Hindlimb muscle (tissue), 1 donor: ENCODE measurements at places on chromosomes 7 and 10.

DNA sequence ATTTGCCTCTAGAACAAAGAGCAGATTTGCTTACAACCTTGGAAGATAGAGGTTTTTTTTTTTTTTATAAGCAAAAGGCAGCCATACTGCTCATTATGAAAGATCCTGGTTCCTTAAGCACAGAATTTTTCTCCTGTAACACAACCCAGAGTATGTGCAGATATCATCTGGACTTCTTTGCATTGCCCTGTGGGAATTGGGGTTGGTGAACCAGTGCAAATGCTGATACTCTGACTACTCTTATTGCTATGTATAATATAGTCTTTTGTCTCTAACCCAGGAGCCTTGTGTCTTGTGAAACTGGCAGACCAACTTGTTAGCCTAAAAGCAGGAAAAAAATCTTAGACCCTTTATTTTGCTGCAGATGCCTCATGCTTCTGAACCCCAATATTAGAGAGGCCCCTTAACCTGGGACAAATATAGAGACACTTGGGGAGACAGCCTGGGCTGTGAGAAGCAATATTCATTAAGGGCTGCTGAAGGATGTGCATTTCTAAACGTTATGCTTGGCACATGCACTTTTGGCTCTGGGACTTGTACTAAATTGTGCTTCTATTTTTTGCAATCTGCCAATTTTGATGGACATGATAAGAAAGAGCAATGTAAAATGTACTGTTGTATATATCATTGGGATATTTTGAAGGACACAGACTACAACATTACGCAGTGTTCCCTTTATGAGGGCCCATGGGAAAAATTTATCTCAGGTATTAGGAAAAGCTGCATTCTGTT, 78.9 kb downstream of the ANLN start:
- DNase-seq = no peak

- no peak for DNase-seq
Measured at GRCh38 chr7:69208276-69208675, 390.0 kb upstream of the AUTS2 start.

GRCh38 chr10:133445268-133445732, 8.4 kb upstream of the SCART1 start:
- DNase-seq = no peak

DNA sequence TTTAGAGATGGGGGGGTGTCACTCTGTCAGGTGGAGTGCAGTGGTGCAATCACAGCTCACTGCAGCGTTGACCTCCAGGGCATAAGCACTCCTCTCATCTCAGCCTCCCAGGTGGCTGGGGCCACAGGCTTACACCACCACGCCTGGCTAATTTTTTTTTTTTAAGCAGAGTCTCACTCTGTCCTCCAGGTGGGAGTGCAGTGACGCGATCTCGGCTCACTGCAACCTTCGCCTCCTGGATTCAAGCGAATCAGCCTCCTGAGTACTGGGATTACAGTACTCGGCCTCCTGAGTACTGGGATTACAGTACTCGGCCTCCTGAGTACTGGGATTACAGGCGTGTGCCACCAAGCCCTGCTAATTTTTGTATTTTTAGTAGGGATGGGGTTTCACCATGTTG, 23.6 kb upstream of the PPIA start:
- DNase-seq = no peak

DNA sequence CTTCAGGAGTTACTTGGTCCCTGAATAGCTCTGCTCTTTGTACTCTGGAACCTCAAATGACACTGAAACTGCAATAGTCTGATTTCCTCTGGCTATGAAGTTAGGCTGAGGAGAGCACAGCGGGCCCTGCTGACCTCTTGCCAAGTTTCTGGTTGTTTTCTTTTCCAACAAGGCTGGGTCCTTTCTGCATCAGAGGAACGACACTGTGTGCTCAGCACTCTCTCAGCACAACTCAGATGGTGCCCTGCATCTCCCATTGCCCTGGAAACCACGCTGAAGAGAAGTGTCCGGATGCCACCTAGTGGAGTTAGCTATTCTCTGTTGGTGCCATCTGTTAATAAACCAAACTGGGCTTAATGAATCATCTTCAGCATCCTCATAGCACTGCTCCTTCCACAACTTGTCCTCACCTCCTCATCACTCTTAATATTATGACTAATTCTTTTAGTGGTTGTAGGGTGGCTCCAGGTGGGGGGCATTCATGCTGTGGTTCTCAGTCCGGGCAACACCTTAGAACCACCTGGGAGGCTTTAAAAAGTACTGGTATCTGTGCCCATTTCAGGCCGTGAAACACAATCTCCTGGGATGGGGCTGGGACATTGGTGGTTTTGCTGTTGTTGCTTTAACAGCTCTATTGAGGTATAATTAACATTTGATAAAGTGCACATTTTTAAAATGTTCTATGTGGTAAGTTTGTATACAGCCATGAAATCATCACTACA, 8.2 kb upstream of the EFCAB10 start:
- peak; percentile 20 for DNase-seq

- DNase-seq = no peak
Measured at GRCh38 chr7:105760551-105761447, 115.6 kb downstream of the ATXN7L1 start.

- peak; percentile 47 for DNase-seq
Measured at GRCh38 chr7:92246360-92247101, 757 bp downstream of the ANKIB1 start.

GRCh38 chr7:148624735-148625134, 34.2 kb downstream of the C7orf33 start:
- DNase-seq = no peak

- DNase-seq = no peak
Measured at GRCh38 chr10:119211176-119211575, 3.8 kb downstream of the GRK5 start.

DNA sequence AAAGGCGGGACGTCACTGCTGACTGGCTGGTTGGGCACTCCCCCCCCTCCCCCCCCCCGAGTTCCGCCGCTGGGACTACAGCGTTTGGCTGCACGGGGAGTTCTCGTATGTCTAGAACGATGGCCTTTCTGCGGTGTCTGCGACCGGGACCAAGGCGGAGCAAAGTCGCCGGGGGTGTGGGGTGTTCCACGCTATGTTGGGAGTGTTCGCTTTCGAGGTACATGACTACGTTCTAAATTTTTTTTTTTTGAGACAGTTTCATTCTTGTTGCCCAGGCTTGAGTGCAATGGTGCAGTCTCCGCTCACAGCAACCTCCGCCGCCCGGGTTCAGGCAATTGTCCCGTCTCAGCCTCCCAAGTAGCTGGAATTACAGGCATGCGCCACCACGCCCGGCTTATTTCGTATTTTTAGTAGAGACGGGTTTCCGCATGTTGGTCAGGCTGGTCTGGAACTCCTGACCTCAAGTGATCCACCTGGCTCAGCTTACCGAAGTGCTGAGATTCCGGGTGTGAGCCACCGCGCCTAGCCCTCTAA, 573 bp upstream of the IDI1 start:
- DNase-seq = no peak

DNA sequence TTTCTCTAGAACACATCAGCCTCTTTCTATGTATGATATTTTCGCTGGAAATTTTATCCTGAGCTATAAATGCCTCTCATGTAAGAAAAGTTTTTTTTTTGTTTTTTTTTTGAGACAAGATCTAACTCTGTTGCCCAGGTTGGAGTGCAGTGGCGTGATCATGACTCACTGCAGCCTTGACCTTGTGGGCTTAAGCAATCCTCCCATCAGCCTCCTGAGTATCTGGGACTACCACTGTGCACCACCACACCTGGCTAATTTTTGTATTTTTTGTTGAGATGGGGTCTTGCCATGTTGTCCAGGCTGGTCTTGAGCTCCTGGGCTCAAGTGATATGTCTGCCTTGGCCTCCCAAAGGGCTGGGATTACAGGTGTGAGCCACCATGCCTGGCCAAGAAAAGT, 80.4 kb downstream of the ADK start:
- no peak for DNase-seq

DNA sequence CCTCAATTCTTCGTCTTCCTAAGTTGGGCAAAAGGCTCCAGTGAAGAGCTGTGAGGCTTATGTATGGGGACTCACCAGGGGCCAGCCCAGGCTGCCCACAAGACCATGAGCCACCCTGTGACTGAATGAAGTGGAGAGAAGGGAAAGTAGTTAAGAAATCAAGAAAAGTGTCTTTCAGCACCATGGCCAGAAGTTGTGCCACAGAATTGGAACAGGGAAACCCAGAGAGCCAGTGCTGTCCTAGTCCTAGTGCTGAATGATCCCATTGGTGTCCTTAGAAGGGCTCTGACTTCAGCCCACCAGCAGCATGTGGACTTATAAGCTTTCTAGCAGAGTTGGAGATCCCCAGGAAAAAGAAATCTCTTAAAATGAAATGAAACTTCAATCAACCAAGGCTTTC, 37.0 kb upstream of the CCSER2 start:
- no peak for DNase-seq

- DNase-seq = peak; percentile 5
Measured at GRCh38 chr10:96044736-96045135, 1.4 kb downstream of the CCNJ start.

- DNase-seq = peak; percentile 75
Measured at GRCh38 chr7:143263266-143264195, at the start of gene GSTK1. TSS of gene GSTK1 (plus strand) at chr7:143263441. CDS start at chr7:143263514, 73 bp downstream.

DNA sequence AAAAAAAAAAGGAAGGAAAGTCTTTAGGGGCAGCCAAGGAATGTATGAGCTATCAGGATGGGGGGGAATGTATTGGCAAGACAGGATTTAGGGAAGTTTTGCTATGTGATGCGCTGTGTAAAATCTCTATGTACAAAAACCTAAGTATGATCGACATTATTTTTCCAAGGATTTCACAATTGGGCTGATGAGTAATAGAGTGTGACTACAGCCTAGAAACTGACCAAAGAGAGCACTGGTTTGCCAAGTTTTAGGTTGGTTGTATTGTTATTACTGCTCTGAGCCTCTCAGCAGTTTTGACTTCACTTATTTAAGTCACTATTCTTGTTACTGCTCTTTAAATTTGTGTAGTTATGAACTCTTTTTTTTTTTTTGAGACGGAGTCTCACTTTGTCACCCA, 107.3 kb downstream of the NRCAM start:
- DNase-seq = no peak

- DNase-seq = peak; percentile 64
Measured at GRCh38 chr7:113087071-113087998, 708 bp upstream of the GPR85 start.

GRCh38 chr7:54955696-54956420, 63.0 kb upstream of the EGFR start:
- DNase-seq = no peak

- DNase-seq = no peak
Measured at GRCh38 chr10:1228467-1228975, 172.3 kb downstream of the WDR37 start.

- no peak for DNase-seq
Measured at GRCh38 chr7:155685791-155686160, 41.3 kb downstream of the RBM33 start.

DNA sequence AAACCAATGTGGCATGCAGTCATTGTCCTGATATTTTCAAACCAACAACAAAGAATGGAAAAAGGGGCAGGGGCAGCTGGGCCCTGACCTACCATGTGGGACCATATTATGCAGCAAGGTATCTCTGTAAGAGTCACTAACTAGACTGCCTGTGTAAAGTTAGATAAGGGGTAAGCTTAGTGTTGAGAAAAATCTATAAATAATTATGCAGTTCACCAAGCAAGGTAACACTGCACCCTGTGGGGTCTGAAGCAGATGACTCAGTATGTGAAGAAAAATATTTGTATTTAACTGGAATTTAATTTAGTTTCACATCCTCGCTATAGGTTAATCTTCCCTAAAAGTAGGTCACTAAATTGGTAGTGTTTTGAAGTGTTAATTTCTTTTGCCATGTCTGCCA, 99.3 kb downstream of the PPP1R3A start:
- DNase-seq = no peak

GRCh38 chr7:106190589-106191330, 78.6 kb upstream of the SYPL1 start:
- DNase-seq = no peak

- DNase-seq = no peak
Measured at GRCh38 chr7:1704811-1705738, 35.0 kb downstream of the ELFN1 start.

- DNase-seq = no peak
Measured at GRCh38 chr10:125081931-125082330, 78.4 kb downstream of the CTBP2 start.

DNA sequence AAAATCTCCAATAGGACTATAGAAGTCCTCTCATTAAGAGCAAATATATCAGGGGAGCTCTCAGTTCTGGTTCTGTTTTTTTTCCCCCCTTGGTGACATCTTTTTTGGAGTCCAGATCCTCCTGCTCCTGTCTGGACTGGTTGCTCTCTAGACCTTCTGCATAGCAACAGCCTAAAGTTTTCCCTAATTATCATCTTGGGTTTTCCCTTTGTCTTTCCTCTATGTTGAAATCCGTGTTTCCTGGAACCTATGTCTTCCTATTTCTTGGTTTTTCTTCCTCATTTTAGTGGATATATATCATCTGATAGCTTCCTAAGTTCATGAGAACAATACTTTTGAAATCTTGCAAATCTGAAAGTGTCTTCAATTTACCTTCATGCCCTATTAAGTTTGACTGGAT, 29.7 kb upstream of the MTERF1 start:
- DNase-seq = no peak

GRCh38 chr10:28177944-28178637, 124.8 kb downstream of the MPP7 start:
- no peak for DNase-seq

DNA sequence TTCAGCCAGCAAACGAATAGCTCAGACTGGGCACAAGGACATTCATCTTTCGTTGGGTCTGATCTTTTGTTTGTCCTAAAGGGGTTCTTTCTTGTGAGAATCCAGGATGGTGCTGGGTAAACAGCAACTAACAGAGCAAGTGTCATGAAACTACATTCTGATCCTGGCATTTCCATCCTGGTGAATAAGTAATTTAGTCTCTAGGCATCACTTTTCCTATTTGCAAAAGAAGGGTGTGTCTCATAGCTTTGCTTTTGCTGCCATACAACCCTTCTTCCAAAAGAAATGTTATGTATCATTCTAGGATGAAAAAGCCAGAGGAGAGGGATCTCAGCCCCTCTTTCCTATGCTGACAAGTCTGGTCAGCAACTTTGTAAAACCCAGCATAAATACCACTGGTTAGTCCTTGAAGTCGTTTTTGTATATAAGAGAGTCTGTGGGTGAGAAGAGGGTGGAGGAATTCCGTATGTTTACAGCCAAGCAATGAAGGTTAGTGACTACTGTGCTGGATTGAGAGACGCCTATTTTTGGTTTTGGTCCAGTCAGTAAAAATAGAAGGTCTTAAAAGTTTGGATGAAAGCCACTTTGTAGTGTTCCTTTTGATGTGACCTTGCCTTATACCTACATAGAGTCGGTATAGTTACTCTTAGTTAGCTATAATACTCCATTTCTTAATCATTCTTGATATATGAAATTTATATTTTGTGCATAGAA, 88.4 kb upstream of the SLC25A13 start:
- no peak for DNase-seq

GRCh38 chr7:95200741-95201140, 123.6 kb downstream of the PON1 start:
- DNase-seq = no peak

DNA sequence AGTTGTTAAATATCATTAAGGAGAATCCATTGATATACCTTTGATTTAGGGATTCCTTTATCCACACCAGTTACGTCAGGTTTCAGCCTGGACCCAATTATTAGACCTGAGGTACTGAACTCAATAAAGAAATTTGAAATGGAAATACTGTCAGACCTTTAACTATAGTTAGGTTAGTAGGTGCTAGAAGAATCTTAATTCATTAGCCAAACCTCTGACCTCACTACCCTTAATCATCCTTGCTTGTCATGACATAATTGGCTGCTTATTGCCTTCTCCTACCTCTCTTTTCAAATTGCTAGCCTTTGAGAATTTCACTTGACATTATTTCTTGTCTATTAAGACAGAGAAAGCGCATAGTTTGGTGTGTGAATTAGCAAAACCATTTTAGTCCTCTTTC, 27.1 kb downstream of the SMNDC1 start:
- DNase-seq = no peak
